ENCODE measurements at places on chromosomes 4 and X.

DNA sequence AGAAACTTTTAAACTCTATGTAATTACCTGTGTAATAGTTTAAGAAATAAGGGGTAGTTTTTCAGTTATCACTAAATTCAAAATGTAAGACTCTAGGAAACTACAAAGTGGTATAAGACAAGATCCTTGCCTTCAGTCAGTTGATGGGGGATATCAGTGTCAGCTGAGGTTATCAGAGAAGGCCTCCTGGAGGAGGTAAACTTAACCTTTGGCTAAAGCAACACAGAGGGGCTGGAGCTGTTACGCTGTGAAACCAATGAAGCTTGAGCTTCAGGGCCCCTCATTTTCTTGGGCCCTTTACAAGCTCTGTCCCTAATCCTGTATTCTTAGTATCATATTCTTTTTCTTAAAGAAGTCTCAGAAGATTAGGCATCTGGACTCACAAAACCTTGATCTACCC is 35.9 kb downstream of the FAM13A start:
- H3K4me1 ChIP-seq, result no peaks in the 10 kb centered on the region
- no peak for DNase-seq
- no peaks in the 10 kb centered on the region for H3K27me3 ChIP-seq
- no peak overlapping the region for H3K27ac ChIP-seq
- no peak overlapping the region for H3K4me3 ChIP-seq

DNA sequence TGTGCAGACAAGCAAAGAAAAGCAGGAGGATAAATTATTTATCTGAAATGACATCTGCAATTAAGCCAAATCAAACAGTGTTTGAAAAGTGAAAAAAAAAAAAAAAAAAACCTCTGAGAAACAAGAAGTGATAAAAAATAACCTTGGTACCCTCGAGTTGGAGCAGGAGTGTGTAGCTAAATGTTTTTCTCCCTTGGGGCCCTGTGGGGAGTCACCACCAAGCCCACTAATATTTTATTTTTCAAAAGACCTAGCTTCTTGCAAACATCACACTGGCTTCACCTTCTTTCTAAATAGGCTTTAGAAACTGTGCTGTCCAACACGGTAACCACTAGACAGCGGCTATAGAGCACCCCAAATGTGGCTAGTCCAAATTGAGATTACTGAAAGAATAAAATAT is 47.7 kb downstream of the SNX25 start:
- peaks cover 2% of the 10 kb centered on the region for H3K36me3 ChIP-seq
- no peak overlapping the region for H3K4me3 ChIP-seq
- H3K27me3 ChIP-seq, result no peaks in the 10 kb centered on the region
- H3K4me1 ChIP-seq, result peaks cover 5% of the 10 kb centered on the region
- DNase-seq, result no peak

GRCh38 chrX:72652082-72652481 is 62.0 kb downstream of the PHKA1 start:
- DNase-seq, result no peak
- no peaks in the 10 kb centered on the region for H3K36me3 ChIP-seq
- no peak overlapping the region for H3K4me3 ChIP-seq

DNA sequence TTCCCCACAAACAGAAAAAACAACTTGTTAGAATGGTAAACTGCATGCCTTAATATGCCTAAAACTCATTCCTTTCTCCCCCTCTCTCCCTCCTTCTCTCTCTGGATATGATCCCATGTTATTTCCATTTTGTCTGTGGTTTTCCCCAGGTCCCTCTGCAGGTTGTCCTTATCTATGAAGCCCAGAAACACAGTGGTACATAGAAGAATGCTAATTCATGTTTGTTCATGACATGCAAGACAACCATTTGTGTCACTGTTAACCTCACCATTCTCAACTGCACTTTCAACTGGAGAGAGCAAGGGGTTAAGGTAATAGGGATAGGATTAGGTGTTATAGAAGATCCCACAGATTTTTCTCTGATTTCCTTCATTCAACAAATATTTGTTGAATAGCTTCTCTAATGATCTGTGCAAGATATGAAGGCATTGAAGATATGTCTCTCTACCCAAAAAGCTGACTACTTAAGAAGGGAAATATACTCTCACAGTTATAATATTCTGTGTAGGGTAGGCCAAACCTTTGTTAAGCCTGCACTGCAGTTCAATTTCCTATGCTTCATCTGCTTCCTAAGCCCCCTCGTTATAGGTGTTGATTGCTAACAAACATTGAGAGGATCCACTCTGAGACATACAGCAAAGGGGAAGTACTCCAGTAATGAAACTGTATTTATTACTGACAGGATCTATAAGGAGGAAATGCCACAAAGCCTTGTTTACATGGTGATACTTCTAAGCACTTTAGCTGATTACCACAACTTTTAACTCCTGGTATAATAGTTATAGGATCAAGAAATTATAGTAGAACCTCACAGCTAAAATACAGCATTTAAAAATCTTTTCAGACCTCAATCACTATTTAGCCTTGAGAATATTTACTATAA is 96.1 kb downstream of the FRYL start:
- H3K27ac ChIP-seq, result no peak overlapping the region
- no peak overlapping the region for H3K4me3 ChIP-seq
- no peak for DNase-seq

DNA sequence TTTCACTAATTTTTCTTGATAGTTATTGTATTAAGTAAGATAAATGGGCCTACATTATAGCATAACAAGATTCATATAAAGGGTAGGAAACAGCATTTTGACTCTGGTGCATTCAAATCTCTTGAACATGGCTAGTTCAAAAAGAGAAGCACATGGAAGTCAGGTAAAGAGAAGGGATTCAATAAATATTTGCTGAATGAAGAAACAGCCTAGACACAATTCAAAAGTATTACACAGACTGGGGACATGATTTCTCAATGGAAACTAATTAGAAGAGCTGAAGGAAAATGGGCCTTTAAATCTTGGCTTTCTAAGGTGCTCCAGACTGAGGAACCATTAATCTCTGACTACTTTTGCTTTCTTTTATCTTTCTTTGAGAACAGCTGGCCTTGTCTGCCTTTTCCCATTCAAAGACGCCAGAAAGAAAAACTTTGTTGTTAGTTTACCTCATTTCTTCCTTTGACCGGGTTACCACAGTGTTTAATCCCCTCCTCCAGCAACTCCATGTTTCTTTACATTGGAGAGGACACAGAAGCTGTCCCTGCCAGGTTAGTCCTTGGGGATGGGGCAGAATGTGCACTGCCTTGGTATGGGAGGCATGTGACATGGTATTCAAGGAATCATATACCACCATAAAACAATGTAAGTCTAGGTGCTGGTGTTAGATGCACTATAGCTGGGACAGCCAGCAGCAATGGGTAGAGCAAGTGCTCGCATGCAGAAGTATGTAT is 264.2 kb downstream of the CAMK2D start:
- DNase-seq, result no peak
- no peak overlapping the region for H3K4me3 ChIP-seq
- H3K27me3 ChIP-seq, result no peaks in the 10 kb centered on the region
- peaks cover 11% of the 10 kb centered on the region for H3K36me3 ChIP-seq

GRCh38 chrX:154027986-154028385 is 8.3 kb upstream of the IRAK1 start:
- DNase-seq, result no peak
- no peak overlapping the region for H3K27ac ChIP-seq
- no peaks in the 10 kb centered on the region for H3K27me3 ChIP-seq
- H3K4me1 ChIP-seq, result peaks cover 5% of the 10 kb centered on the region

DNA sequence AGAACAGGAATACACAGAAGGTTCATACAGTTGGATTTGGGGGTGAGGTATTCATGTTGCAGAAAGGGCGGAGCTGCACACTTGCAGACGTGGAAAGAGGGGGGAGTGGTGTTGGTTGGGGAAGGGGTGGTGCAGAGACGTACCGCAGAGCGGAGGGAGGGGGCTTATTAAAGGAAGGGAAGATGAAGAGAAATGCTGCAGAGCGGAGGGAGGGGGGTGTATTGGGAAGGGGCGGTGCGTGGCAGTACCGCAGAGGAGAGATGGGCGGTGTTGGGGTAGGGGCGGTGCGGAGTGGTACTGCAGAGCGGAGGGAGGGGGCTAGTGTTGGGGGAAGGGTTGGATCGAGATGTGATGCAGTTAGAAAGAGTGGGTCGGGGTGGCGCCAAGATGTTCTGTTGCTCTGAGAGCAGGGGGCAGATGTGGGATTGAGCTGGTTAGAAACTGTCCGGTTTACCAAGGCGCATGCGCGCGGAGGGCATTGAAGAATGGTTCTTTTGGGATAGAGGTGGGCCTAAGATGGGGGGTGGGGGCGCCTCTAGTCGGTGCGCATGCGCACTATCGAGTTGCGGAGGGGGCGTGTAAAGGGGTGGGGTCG is 900 bp downstream of the TRO start:
- H3K36me3 ChIP-seq, result peaks cover 14% of the 10 kb centered on the region
- H3K27me3 ChIP-seq, result no peaks in the 10 kb centered on the region
- H3K4me3 ChIP-seq, result peak overlapping the region; percentile 84
- H3K27ac ChIP-seq, result peak overlapping the region; percentile 49
- H3K4me1 ChIP-seq, result no peaks in the 10 kb centered on the region

- no peak for DNase-seq
- H3K36me3 ChIP-seq, result no peaks in the 10 kb centered on the region
- H3K4me1 ChIP-seq, result no peaks in the 10 kb centered on the region
- H3K27me3 ChIP-seq, result peaks cover 69% of the 10 kb centered on the region
- H3K27ac ChIP-seq, result no peak within 1 kb of the TSS
- H3K4me3 ChIP-seq, result peak within 1 kb of the TSS; percentile 2
These were observed at the start of gene CRMP1 for GRCh38 chr4:5893004-5893580. Gene CRMP1 (minus strand): TSS chr4:5893086. CDS start chr4:5892969, 117 bp downstream.

GRCh38 chr4:10743357-10743756 is 58.8 kb upstream of the CLNK start:
- DNase-seq, result no peak
- H3K36me3 ChIP-seq, result no peaks in the 10 kb centered on the region
- no peak overlapping the region for H3K27ac ChIP-seq

GRCh38 chrX:134010690-134011089 is 25.3 kb upstream of the GPC3 start:
- no peaks in the 10 kb centered on the region for H3K27me3 ChIP-seq
- no peak overlapping the region for H3K4me3 ChIP-seq

- H3K27ac ChIP-seq, result no peak overlapping the region
- no peak overlapping the region for H3K4me3 ChIP-seq
- H3K27me3 ChIP-seq, result no peaks in the 10 kb centered on the region
- no peaks in the 10 kb centered on the region for H3K4me1 ChIP-seq
These were observed 129.0 kb downstream of the SH2D1A start for GRCh38 chrX:124475358-124475757.

GRCh38 chrX:132883358-132883915 is 75.0 kb downstream of the HS6ST2 start:
- no peak overlapping the region for H3K4me3 ChIP-seq
- H3K27ac ChIP-seq, result no peak overlapping the region
- H3K4me1 ChIP-seq, result no peaks in the 10 kb centered on the region
- no peaks in the 10 kb centered on the region for H3K36me3 ChIP-seq
- no peaks in the 10 kb centered on the region for H3K27me3 ChIP-seq

- H3K27ac ChIP-seq, result peak overlapping the region; percentile 41
- H3K27me3 ChIP-seq, result no peaks in the 10 kb centered on the region
- H3K4me1 ChIP-seq, result no peaks in the 10 kb centered on the region
- no peak overlapping the region for H3K4me3 ChIP-seq
- H3K36me3 ChIP-seq, result peaks cover 33% of the 10 kb centered on the region
These were observed 18.5 kb upstream of the PIM2 start for GRCh38 chrX:48937054-48937907.

DNA sequence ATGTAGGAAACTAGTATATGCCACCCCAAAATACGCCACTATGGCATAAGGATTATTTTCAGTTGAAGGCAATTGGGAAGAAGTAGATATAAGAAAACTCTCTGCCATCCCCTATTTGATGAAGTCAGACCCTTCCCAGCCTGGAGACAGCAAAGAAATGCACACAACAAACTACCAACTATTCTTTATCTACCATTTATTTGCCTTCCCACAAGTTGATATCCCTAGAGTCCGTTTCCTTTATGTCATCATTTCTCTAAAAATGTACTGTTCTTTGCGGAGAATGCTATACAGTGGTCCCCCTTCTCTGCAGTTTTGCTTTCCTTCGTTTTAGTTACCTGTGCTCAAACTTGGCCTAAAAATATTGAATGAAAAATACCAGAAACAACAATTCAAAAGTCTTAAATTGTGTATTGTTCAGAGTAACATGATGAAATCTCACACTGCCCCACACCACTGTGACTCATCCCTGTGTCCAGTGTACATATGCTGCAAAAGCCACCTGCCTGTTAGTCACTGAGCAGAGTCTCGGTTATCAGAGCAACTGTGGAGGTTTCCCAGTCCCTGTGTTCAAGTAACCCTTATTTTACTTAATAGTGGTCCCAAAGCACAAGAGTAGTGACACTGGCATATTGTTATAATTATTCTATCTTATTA is 152.3 kb downstream of the WDFY3 start:
- no peak overlapping the region for H3K27ac ChIP-seq
- DNase-seq, result peak; percentile 96
- no peaks in the 10 kb centered on the region for H3K27me3 ChIP-seq
- H3K4me3 ChIP-seq, result no peak overlapping the region

DNA sequence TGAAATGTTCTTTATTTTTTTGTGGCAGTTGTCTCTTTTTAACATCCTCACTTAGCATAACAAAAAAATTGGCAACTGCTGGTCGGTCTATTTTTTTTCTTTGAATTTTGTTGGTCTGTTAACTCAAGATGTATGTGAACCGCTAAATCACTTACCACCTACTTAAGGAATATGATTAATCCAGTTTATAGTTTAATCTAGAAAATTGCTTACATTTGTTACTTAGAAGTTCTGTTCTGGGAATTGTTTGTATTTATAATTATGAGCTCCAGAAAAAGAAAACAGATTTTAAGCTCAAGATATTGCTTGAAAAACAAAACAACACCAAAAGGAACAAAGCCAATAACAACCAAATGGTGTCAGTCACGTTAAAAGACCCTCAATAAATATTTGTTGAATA is 66.1 kb upstream of the KLHL13 start:
- no peak for DNase-seq
- H3K27me3 ChIP-seq, result no peaks in the 10 kb centered on the region
- no peak overlapping the region for H3K4me3 ChIP-seq
- H3K36me3 ChIP-seq, result no peaks in the 10 kb centered on the region
- H3K27ac ChIP-seq, result no peak overlapping the region
- no peaks in the 10 kb centered on the region for H3K4me1 ChIP-seq

GRCh38 chr4:5399790-5400421 is 308.5 kb downstream of the EVC2 start:
- no peak overlapping the region for H3K4me3 ChIP-seq
- DNase-seq, result peak; percentile 38
- H3K27me3 ChIP-seq, result no peaks in the 10 kb centered on the region
- H3K36me3 ChIP-seq, result no peaks in the 10 kb centered on the region

DNA sequence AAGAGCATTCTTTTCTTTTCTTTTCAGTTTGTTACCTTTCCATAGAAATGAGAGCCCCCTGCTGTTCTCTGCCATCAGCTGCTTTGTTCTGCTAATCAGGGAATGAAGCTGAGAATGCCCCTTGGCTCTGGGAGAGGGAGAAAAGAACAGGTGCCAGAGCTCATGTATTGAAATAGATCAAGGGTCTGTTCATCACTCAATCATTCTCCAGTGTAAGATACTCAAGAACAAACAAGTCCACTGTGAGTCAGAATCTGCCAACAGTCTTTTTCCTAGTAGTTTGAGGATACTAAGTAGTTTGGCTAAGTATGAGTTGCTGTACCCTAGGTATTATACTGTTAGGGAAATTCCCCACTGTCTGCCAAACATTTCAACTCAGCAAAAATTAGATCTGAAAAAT is 144.3 kb downstream of the RTL3 start:
- H3K27ac ChIP-seq, result no peak overlapping the region
- DNase-seq, result no peak
- no peaks in the 10 kb centered on the region for H3K36me3 ChIP-seq
- H3K4me3 ChIP-seq, result no peak overlapping the region
- H3K4me1 ChIP-seq, result no peaks in the 10 kb centered on the region
- H3K27me3 ChIP-seq, result no peaks in the 10 kb centered on the region

All from IMR-90 (cell line).